ENCODE measurements at places on chromosomes 5 and 9.

- no peak for DNase-seq
Measured at GRCh38 chr9:518540-518939, 303.9 kb downstream of the DOCK8 start.

GRCh38 chr9:124771867-124772679, 962 bp upstream of the NR6A1 start:
- peak; percentile 47 for DNase-seq

DNA sequence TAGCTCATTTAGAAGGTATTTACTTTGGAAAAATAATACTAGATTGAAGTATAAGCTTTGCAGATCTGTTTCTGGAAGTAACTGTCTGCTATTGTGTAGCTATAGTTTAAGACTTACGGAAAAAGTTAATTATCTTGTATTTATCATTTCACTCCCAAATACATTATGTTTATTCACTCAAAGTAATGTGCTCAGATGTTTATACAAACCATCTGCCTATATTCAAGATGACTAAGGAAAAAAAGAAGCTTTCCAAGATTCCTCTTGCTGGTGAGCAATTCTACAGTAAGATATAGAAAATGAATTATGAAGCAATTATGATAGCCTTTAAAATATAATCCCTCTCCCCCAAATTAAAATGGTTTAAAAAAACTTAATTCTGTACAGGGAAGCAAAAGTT, 137.9 kb downstream of the KIAA0825 start:
- DNase-seq = no peak

- peak; percentile 86 for DNase-seq
Measured at GRCh38 chr9:69981686-69982445, 61.8 kb upstream of the MAMDC2 start.

- DNase-seq = no peak
Measured at GRCh38 chr9:113567361-113568080, 104.0 kb downstream of the RGS3 start.

DNA sequence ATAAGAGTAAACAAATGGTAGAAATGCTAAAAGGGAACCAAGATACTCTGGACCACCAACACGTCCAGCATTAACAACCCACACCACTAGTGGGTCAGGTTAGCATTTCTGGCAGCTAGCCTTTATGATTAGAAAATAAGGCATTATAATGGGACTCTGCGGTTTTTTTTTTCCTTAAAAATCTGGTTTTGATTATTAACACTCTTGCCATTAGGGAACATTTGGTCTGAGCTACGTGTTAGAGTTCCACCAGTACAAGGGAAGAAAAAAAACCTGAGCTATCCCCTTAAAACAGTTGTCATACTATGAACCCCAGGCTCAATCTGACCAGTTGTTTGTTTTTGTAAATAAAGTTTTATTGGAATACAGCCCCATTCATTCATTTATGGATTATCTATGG, 110.4 kb downstream of the NTRK2 start:
- no peak for DNase-seq

GRCh38 chr9:93097511-93098201, 1.6 kb downstream of the CARD19 start:
- DNase-seq = no peak

DNA sequence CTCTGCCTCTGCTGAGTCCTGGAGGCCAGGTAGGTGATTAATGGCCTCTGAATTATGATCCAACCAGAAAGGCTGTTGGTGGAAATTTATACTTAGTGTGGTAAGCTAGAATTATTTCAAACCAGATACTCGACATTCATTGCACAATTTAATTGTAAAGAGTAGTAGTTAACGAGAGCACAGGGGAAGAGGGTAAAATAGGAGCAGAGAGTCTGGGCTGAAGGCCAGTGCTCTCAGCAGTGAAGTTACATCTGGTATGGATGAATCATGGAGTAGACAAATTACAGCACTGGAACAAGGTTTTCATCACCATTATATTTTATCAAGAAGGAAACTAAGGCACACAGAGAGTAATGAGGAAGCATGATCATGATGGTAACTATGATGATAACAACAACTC, 92.5 kb downstream of the TLR4 start:
- no peak for DNase-seq

DNA sequence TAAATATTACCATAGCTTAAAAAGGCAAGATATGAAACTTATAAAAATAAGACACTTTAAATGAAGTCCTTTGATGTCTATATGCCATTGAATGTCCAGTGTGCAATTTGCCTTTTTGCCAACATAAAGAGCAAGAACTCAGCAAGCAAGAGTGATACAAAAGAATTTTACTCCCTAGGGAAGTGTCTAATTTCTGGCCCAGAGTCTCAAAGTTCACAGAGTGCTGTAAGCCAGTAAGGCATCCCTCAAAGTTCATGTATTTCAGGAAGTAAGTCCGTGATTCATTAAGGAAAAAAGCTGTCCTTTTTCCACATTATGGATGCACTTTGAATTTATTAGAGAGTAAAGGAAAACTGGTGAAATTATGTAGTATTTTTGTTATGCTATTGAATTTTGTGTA, 185.2 kb downstream of the CCDC171 start:
- no peak for DNase-seq

- DNase-seq = peak; percentile 43
Measured at GRCh38 chr5:164119806-164120447, 614.5 kb downstream of the MAT2B start.

GRCh38 chr5:83628360-83628759, 92.3 kb downstream of the HAPLN1 start:
- DNase-seq = no peak

GRCh38 chr9:91766315-91767069, 183.5 kb downstream of the ROR2 start:
- no peak for DNase-seq

DNA sequence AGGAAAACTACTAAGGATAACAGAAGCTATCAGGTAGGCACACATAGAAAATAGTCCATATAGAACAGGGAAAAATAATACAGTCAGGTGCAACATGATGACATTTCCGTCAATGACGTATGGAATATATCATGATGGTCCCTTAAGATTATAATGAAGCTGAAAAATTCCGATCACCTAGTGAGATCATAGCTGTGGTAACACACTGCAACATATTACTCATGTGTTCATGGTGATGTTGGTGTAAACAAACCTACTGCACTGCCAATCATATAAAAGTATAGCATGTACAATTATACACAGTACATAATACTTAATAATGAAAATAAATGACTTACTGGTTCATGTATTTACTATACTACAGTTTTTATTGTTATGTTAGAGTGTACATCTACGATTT, 60.0 kb downstream of the MEGF9 start:
- no peak for DNase-seq
